ENCODE measurements at places on chromosomes 5 and 9.
A peak's percentile ranks its signal among the peaks of the same experiment; 100 is the strongest.

GRCh38 chr9:121782514-121783110 is 131.2 kb downstream of the DAB2IP start:
- DNase-seq = no peak

- DNase-seq = no peak
Observed at GRCh38 chr9:113397203-113397631, 3.9 kb downstream of the ALAD start.

DNA sequence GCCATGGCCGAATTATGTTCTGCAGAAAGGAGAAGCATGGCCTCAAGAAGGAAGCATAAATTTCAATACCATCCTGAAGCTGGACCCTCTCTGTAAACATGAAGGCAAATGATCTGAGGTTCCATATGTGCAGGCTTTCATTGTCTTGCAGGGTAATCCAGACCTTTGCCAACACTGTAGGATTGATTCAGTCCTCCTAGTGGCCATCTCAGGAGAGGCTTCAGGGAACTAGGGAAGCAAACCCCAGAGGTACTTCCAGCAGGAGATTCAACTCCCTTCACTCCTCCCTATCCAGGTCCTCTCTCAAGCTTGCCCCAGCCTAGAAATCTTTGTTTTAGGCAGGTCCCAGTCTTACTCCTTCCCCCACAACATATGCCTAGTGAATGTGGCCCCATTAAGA is 99.3 kb upstream of the HCN1 start:
- no peak for DNase-seq

GRCh38 chr9:111036429-111036789 is 1.9 kb downstream of the LPAR1 start:
- no peak for DNase-seq

DNA sequence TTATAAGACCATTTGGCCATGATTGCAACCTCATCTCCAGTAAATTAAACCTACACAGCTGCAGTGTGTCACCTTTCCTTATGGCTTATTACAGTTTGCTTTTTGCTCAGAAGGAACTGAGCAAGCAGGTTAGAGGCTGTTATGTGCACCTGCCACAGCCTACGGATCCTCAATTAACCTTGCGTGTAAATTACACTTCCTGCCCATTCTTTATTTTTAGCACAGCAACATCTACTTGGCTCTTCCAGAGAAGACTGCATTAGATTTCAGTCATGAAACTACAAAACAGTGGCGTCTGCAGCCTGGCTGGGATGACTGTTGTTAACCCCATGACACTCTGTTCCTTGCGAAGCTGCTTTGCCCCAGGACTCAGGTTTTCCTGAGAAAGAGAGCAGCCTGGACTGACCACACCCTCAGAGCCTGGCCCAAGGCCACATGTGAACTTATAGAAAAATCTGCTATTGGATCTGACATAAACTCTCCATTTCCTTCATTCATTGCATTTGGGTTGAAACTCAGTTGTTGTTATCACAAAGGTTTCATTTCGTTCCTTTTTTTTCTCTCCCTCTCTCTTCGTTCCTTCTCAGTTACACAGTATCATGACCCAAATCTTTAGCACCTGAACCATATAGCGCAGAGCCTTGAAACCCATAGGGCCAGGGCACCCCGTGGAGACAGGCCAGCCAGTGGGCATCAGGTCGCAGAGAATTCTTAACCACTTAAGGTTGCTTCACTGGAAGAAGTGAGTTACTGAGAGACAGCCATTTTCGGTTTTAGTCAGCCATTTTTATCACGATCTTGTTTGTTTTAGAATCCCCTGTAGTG is 138.6 kb downstream of the PALM2AKAP2 start:
- no peak for DNase-seq

GRCh38 chr5:72161951-72162350 is 54.7 kb downstream of the MAP1B start:
- no peak for DNase-seq

GRCh38 chr5:150181766-150182545 is 7.9 kb upstream of the SLC6A7 start:
- no peak for DNase-seq

GRCh38 chr9:70298245-70298771 is 39.5 kb downstream of the SMC5 start:
- no peak for DNase-seq

GRCh38 chr5:78496373-78496772 is 136.0 kb downstream of the SCAMP1 start:
- no peak for DNase-seq

DNA sequence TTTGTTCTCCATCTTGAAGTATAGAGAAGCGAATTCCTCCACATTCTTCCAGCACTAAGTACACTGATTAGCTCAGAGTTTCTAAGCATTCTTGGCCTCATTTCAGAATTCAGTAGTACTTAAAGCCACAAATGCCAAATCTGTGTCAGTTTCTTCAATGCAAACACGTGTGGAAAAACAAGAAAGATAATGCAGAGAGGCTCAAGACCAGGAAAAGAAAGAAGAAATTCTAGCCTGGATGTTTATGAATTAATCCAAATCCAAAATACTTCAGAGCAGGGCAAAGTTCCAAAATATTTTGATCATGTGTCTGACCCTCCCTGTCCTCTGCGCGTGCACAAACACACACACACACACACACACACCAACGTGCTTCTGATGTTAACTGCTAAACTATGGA is 457.6 kb downstream of the SLCO4C1 start:
- DNase-seq = no peak

DNA sequence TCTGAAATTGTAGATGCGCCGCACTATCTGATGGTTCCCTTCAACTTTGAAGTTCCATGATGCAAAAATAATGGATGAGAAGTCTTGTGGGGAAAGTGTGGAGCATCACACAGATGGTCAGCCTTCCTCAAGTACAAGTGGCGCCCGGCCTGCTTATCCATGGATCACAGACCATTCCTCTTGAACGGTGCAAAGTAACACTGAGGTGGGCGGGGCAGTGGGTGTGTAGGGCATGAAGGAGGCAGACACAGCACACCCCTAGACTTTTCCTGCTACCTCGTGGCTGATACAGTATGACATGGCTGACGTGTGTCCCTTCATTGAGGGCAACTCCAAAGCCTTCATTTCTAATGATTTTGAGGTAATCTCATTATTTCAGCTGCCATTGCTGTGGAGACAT is 2.5 kb upstream of the GNG10 start:
- DNase-seq = no peak

GRCh38 chr5:168424594-168425323 is 61.5 kb upstream of the RARS1 start:
- no peak for DNase-seq

DNA sequence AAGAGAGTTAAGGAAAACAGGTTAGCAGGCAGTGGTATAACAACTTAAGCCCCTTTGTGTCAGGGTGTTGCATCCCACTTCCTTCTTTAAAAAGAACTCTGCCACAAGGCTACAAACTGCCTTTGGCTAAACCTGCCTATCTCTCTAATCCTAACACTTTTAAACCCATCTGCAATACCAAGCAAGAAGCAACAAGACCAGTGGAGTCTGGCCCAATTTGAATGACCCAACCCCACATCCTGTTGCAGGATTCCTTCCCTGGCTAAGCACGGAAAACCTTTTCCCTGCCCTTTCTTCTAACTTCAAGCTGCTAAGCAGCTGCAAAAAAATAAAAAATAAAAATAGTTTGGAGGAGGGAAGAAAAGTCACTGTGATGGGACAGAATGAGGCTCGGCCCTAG is 27.1 kb downstream of the ABCA1 start:
- DNase-seq = no peak

GRCh38 chr5:27906931-27907601 is 868.7 kb upstream of the CDH9 start:
- DNase-seq = no peak

DNA sequence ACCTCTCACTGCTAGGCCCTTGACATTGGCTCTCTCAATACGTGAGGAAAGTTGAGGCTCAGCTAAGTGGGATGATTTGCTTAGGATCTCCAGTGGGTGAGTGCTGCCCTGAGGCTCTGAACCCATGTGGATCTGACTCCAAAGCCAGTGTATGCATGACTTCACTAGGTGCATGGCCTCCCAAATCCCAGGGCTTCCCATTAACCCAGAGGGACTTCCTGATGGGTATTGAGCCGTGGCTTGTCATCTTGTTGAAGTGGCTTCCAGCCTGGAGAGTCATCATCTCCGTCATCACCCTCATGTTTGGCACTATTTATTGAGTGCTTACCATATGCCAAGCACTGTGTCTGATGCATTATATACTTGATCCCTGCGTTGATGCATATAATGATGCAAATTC is 37.3 kb upstream of the TEX48 start:
- no peak for DNase-seq

DNA sequence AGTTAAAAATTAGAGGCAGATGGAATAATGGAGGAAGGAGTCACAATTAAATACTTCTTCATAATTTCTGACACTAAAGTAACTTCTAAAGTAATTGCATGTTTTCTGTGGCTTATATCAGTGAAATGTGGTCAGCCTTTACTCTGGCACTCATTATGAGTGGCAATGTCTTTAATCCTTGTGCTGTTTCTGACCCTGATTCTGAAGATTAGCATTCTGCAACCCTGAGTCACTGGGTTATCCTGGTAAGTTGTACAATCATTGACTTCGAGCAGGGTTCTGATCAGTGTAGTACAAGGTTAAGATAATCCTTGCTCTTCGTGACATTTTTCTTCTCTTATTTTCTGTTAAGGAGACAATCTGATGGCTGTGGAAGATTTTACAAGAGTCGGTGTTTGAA is 379.4 kb upstream of the RORB start:
- no peak for DNase-seq

- no peak for DNase-seq
Observed at GRCh38 chr5:134005417-134006061, 764 bp upstream of the VDAC1 start.

GRCh38 chr9:3118081-3118480 is 274.2 kb upstream of the PUM3 start:
- no peak for DNase-seq

DNA sequence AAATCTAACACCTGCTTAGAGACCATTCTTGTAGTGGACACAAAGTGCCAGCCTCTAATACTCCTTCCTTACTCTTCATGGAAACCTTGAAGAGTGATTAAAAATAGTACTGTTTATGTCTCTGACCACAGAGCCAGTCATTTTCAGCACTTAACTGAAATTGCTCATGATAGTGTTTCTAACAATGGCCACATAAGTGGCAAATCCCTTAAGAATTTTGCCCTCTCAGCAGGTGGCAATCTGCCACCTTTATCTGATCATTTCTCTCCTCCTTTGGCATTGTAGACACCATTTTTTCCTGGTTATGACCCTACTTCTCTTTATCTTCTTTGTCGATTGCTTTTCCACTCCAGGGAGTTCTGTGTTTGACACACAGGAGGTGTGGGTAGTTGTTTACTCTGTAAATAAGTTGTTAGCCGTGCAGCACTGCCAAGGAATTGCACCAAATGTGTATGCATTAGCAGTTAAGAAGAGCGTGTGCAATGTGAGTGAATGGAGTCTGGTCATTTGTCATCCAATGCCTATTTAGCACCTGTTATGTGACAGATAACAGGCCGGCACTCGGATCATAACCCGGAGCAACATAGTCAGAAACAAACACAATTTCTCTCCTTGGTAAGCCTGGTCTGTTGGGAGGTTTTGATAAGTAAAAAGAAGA is 36.8 kb upstream of the STARD4 start:
- DNase-seq = no peak

DNA sequence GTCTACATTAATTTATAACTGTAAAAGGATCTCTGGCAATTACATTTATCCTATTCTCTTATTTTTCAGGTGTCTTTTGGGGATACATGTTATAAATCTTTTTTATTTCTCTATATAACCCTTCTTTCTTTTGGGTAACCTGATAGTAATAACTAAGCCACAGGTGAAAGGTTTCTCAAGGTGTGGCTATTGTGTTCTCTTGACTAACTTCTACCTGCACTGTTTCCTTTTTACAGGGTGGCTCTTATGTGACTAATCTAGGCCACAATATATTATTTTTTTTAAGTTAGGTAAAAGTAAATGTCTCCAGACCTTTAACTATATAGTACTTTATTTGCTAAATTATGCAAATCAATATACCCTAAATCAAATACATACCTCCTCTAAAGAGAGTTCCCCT is 193.2 kb downstream of the EFNA5 start:
- DNase-seq = no peak

GRCh38 chr5:72786676-72787075 is 29.8 kb upstream of the TNPO1 start:
- DNase-seq = no peak

- DNase-seq = no peak
Observed at GRCh38 chr5:72842816-72843215, 26.4 kb downstream of the TNPO1 start.

- DNase-seq = no peak
Observed at GRCh38 chr5:132483661-132484390, 6.7 kb downstream of the IRF1 start.

GRCh38 chr5:98770209-98770910 is 3.1 kb upstream of the RGMB start:
- DNase-seq = peak; percentile 23

- DNase-seq = no peak
Observed at GRCh38 chr5:149426931-149427330, 47.8 kb upstream of the IL17B start.

- DNase-seq = no peak
Observed at GRCh38 chr9:116313638-116314037, 160.0 kb downstream of the PAPPA start.

DNA sequence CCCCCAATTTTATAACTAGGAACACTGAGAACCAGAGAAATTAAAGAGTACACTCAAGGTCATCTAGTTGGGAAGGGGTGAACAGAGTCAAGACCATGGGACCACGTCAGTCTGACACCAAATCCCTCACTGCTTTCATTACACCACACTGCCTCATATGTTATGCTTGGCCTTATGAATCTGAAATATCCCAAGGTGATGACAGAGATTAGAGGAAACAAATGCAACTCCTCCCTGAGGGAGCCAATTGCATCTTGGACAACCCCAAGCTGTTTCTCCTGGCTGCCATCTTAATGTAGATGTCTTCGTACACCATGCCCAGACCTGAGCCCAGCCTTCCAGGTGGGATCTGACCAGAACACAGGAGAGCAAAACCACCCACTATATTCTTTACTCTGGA is 60.6 kb upstream of the ABCA1 start:
- DNase-seq = no peak

GRCh38 chr5:150164211-150164980 is 2.2 kb upstream of the CDX1 start:
- DNase-seq = no peak

- no peak for DNase-seq
Observed at GRCh38 chr5:151264113-151264512, 11.1 kb downstream of the GM2A start.

DNA sequence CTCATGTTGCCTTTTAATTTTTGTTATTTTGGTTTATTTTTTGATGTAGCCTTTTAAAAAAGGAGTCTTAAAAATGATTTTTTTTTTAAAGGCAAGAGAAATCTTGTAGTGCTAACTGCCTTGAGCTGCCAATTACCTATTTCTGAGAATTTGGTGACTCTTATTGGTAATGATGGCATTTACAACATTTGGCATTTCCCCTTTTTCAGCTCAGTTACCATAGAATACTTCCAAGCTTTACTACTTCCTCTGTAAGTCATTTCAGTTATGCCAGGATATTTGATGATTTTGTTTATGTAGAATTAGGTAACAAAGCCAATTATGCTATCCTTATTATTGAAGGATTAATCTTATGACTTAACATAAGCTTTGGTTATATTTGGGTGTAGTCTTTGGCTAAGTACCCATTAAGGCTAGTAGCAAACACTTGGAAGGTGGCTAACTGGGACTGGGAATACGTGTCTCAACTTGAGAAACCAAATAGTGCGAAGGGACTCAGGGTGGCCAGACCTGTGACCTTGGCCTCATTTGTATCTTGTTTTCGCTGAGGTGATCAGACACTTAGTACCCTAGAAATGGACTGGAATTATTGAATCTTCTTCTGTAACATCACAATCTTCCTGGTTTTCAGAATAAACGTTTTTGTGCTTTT is 27.7 kb downstream of the CDC37L1 start:
- DNase-seq = no peak

GRCh38 chr9:129472651-129473102 is 148.2 kb downstream of the C9orf50 start:
- no peak for DNase-seq
